Left renal pelvis (tissue), 4 donors: ENCODE measurements at places on chromosomes 2 and 18.

- DNase-seq = no peak
These were observed 724 bp downstream of the FTCDNL1 start for GRCh38 chr2:199850218-199850717.

DNA sequence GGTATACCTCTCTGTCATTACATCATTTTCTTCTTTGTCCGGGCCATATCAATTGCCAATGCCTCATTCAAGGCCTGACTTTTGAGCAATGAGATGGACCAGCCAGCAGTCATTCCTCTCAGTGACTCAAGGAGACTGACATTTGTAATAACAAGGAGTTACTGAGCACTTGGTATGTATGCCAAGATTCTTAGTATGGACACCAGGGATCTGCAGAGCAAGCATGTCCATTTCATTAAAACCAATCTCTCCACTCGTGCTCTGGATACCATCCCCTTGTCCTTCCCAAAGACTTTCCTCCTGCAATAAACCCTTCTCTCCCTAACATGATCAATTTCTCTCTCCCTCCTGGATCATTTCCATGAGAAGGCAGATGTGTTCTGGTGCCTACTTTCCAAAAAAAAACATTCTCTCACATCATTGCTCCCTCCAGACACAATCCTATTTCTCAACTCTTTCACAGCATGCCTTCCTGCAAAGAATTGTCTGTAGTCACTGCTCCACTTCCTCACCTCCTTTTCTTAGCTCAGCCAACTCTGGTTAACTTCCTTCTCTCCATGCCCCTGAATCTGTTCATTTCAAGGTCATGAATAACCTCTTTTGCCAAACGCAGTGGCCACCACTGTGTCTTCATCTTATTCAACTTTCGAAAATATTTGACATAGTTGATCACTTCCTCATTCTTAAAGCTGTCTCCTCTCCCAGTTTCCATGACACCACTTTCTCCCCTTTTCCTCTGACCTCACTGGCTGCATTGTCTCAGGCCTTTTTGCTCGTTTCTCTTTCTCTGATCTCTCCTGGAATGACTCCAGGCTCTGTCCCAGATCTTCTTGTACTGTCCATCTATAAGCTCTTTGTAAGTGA lies 102.8 kb upstream of the CYP1B1 start:
- DNase-seq = no peak

- no peak for DNase-seq
These were observed 15.2 kb upstream of the BOLA3 start for GRCh38 chr2:74162951-74163350.

DNA sequence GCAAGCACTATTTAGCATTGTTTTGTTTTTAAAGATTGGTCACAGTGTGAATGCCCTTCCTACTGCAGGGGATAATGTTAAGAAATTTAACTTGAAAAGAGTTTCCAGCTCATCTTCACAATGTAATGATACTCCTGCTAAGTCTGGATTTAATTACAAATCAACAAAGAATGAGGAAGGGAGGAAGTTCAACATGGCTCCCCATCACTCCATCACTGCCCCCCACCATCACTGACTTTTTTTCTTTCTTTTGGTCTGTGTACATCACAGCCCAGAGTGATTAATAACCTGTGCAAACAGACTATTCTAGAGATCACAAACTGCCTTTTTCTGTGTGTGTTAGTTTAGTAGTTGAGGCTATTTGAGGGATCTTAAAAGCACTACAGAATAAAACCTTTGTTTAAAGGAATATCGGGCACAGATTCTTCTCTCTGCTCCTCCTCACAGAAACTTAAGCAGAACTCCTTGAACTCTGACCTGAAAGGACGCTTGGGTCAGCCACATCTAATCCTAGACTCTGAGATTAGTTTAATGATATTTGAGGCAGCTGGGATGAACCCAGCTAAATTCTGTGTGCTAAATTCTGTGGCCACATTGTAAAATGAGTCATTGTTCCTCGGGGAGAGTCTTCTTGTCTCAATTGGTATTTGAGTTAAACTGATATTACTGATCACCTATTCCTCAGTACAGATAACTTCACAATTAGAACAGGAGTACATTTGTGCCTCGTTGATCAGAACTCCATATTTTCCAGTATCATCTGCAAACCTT lies 47.8 kb downstream of the SATB2 start:
- DNase-seq = no peak
